Esophagus muscularis mucosa (tissue), 4 donors: ENCODE measurements at places on chromosomes 3 and 15. TPM values are rescaled to one million over a fixed set of nuclear protein-coding genes. Genes with fewer than 3 reads are reported as not detected.

DNA sequence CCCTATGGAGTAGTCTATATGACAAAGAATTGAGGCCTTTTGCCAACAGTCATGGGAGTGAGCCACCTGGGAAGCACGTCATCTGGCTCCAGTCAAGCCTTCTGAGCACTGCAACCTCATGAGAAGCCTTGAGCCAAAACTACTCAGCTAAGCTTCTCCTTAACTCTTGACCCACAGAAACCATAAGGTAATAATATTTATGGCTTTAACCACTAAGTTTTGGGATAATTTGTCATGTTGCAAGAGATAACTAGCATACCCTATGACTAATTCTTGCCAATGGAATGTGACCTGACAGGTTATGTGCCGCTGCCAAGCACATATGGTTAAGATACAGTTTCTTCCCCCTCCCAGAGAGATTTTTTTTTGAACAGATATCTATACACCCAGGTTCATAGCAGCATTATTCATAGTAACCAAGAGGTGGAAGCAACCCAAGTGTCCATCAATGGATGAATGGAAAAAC lies 11.8 kb upstream of the SLC6A11 start:
- DNase-seq: no peak

GRCh38 chr3:179264449-179264848 lies 13.5 kb upstream of the KCNMB3 start:
- DNase-seq: peak; percentile 26

GRCh38 chr15:56353740-56354139 lies 11.5 kb upstream of the TEX9 start:
- DNase-seq: no peak

DNA sequence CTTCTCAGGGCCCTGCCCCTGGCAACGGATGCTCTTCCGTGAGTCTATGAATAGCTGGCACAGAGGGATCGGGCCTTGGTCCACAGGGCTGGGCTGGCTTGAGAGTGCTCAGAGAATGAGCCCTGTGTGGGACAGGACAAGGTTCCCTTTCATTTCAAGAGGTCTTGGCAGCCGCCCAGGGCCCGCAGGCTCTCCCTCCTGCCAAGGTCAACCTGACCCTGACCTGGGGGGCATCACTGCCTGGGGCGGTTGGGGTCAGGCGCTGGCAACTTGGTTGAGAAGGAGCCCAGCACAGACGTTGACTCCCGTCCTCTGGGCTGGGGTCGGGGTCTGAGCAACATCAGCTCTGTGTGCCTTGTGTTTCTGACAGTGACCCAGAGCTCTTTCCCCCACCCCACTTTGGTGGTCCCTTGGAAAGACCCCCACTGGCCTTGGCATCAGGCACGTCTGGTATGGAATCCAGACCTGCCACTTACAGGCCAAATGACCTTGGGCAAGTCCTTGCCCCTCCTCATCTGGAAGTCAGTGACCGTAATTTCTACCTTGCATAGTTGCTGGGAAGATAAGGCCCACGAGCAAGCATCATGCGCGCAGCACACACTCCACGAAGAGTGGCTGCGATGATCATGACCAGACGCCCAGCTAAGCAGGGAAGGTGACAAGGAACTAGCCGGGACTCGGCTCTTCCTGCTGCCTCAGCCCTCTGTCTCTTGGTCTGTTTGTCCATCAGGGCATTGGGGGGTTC lies 36.4 kb downstream of the EPHB3 start:
- DNase-seq: no peak

DNA sequence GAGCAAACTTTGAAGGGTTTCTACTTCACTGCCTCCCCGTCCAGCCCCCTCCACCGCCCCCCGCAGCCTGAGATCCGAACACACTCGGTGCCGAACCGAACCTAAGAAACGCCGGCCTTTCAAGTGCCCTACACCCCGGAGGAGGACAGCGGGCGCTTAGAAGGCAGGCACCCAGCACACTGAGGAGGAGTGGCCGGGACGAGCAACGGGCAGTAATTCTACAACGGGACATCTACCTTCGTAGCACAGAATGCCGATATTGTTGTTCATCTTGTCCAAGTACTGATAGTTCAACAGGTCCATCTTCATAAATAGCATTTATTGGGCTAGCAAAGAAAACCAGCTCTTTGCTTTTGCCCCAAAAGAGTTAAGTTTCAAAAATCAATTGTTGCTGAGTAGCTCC lies 513 bp downstream of the VGLL4 start:
- DNase-seq: peak; percentile 91

Gene PARP14
- total RNA-seq: 22.6 TPM

- DNase-seq: peak; percentile 62
Observed at GRCh38 chr3:126205717-126206655, 25.6 kb upstream of the ALDH1L1 start.

Gene ANKRD34C
- not detected for total RNA-seq

Gene EOGT
- total RNA-seq: 129 TPM

Gene MKRN3
- total RNA-seq: 0.42 TPM

- DNase-seq: no peak
Observed at GRCh38 chr3:76497636-76498035, 542.3 kb upstream of the ROBO2 start.

DNA sequence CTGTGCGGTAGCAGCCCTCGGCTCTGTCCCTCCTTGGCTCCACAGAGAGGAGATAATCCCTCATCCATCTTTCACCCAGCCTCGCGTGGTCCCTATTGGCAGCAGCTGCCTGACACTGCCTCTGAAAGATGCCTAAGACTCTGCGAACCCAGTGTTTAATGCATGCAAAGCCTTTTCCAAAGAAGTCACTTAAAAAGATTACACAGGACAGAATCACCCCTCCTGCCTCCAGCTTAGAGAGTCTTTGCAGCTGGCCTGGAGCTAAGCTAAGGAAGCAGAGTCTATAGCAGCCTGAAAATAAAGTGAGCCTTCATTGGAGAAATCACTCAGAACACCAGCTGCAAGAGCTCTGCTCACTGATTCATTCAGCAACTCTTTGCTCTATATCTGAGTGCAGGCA lies 247.2 kb downstream of the SHQ1 start:
- no peak for DNase-seq

Gene MINAR1
- total RNA-seq: 0.75 TPM

Gene GOLGA6L7
- total RNA-seq: not detected

DNA sequence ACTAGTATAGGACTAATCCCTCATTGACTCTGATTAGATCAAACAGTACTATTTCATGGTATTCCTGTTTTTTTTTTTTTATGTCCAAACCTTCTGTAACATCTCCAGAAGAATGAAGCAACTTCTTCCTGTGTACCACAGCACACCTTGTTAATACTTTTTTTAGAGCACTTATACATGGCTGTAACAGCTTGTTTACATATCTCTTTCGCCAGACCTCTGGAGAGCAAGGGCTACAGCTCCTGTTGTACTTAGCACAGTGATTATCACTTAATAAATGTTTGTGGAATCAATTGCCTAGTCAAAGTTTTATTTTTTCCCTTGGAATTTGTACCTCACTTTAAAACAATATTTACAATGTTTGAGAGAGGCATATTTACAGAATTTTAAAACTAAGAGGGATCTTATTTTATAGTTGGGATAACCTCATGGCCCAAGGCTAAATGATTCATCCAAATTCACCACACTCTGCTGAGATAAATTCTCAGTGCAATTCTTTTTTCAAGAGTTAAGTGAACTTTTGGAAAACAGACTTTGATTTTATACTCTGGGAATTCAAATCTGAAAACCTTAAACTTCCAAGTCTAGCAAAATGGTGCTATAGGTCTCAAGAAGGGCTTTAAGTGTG lies 9.2 kb upstream of the GATM start:
- no peak for DNase-seq

DNA sequence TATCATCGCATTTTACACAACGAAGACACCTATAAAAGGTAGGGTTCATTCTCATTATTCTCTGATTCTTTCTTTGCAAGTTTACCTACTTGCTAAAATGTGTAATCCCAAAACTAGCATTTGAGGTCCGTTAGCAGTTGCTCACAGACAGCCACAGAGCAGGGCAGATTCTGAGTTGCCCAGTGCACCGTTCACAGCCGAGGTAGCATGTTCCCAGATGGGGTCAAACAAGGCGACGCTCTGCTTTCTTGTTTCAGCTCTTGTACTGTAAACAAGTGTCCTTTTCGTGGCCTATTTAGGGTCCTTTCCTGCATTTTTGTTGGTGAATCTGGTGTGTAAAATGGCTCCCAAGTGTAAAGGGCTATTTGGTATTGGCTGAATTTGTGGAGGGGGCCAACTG lies 3.1 kb downstream of the PPP1R2 start:
- peak; percentile 72 for DNase-seq

DNA sequence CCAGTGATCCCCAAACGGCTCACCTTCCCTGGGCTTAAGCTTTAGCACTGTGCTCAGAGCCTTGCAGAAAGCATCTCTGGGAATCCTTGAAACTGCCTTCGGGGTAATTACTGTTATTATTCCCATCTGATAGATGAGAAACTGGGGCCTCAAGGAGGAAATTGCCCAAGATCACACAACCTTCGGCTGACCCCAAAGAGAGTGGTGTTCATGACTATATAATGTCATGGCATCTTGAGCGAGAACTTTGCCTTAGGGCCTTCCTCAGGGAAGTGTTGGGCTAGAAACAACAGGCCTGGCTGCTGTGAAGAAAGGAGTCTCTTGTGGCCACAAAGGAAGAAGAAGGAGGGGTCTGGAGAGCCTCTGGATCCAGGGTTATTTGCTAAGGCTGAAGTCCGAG lies 388.7 kb upstream of the CFAP20DC start:
- DNase-seq: no peak

DNA sequence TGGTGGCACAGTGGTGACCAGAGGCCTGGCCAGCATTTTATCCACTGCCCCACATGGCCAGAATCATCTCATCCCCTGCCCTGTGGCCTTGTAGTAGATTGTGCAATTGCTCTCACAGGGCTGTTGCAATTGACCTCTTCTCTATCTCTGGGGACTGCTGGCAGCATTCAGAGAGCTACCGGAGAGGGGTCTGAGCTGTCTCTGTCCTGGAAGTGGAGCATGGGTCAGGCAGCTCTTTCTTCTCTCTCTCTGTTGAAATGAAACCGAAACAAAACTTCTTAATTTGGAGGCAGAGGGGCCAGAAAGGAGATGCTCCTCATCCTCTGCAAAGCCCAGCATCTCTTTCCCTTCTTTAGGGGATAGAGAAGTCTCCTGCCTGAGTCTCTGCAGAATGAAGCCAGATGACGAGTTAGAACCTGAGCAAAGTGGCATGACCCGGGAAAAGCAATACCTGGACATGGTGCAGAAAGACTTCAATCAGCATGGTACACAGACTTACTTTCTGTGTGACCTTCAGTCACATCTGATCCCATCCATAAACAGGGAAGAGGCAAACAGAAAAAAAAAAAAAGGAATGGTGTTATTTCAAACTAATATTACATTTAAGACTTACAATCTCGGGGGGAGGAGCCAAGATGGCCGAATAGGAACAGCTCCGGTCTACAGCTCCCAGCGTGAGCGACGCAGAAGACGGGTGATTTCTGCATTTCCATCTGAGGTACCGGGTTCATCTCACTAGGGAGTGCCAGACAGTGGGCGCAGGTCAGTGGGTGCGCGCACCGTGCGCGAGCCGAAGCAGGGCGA lies 144.5 kb upstream of the BCL6 start:
- DNase-seq: peak; percentile 88

Gene GPR62
- total RNA-seq: 0.19 TPM

DNA sequence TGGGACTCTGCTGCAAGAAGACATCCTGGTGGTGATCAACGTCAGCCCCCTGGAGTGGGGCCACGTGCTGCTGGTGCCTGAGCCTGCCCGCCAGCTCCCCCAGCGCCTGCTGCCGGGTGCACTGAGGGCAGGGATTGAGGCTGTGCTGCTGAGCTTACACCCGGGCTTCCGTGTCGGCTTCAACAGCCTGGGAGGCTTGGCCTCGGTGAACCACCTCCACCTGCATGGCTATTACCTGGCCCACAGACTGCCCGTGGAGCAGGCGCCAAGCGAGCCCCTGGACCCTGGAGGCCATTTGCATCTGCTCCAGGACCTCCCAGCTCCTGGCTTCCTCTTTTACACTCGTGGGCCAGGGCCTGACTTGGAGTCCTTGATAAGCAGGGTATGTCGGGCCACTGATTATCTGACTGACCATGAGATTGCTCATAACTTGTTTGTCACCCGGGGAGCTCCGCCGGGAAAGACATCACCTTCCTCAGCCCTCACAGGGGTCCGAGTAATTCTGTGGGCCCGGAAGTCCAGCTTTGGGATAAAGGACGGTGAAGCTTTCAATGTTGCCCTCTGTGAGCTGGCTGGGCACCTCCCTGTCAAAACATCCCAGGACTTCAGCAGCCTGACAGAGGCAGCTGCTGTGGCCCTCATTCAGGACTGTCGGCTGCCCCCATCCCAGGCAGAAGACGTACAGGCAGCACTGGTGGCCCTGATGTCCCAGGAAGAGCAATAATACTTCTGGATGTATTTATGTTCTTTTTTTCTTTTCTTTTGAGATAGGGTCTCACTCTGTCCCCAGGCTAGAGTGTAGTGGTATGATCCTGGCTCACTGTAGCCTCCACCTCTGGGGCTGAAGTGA lies 7.6 kb downstream of the GDPGP1 start:
- DNase-seq: no peak

DNA sequence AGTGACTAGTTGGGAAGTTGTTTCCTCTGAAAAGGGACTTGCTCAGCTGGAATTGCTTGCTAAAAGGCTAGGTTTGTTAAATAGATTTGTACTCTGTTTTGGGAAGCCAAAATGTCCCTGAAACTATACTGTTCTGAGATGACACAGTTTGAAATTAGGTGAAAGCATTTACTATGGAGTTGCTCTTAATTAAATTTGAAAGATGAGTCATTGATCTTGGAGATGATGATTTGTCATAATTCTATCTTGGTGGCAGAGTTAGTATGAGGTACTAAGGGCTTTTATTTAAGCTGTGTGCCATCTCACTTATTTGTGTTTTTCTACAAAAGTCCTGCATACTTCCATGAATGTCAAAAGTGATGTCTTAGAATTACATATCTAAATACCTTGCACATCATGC lies 320.9 kb downstream of the PTPRG start:
- DNase-seq: no peak

GRCh38 chr3:191523148-191523547 lies 62.2 kb downstream of the PYDC2 start:
- no peak for DNase-seq

DNA sequence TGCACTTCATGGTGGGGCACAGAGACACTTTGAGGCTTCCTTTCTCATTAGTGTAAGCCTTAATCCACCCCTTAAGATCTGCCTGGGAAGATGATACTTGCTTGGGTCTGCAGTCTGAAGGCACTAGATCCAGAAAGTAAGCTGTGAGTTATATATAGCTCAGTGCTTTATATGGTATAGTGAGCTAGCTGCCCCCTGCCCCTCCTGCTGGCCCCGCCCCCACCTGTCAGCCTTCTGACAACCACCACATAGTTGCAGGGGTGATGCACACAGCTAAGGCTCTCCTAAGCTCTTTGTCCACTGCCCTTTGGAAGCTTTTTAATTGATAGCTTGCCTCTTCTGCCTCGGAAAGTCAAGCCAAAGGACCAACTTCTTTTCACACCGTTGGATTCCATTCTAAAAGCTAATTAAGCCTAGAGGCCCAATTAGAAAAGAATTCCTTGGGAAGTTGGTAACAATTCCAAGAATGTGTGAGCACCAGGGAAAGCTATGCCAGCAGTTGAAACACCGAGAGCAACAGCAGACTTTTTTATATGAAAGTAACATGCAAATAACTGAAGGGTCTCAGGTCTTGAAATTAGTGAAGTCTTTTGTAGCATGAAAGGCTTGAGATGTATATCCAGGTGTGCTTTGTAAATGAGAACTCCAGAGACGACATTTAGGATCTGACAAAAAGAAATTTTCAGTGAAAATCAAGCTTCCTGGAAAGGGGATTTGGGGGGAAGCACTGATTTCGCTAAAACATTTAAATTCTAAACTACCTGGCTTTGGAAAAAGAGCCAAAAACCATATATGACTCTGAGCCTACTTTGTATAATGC lies 2.3 kb downstream of the TPM1 start:
- no peak for DNase-seq

Gene DLL4
- total RNA-seq: 1.7 TPM

GRCh38 chr3:8578282-8578681 lies 66.3 kb downstream of the SSUH2 start:
- DNase-seq: no peak
